ENCODE measurements at places on chromosomes 13 and 19.

DNA sequence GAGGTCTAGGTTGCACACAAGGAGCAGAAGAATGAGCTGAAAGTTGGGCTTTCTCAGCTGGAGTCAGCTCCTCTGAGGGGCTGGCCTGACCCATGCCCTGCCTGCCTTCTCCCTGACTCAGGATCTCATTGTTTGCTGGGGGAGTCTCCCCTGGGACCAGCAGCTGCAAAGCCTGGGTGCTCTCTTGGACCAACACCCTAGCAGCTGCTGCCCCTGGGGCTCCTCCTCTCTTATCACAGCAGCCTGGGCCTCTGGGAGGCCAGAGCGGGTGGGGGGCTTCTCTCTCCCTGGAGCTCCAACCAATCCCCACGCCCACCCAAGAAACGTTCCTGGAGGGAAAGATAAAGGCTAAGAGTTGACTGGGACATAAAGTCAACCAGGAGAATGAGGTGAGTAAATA is 1.6 kb upstream of the FCGBP start:
- DNase-seq = no peak

DNA sequence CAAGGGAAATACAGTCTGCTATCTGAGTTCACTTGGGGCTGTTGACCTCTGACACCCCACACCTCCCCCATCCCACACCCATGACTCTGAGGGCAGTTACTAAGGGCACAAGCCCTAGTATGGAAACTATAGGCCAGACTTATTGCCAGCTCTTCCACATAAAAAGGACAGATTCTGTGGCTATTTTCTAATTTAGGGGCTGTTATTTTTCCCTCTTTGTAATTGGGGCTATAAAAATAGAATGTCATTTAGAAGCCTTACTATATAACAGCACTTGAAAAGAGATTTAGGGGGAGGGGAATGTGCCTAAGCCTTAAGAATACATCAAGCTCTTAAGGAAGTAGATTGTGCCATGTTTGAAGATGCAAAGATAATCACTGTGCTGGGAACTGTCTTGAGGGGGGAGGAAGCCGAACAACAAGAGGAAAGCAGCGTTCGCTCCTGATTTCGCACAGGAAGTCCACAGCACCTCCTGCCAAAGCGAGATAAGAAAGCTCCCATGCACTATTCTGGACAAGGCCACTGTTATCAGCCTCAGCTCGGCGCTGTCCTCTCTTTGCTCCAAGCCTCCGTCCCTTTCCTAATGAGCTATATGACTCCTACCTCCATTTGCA is 86.6 kb downstream of the FLT1 start:
- no peak for DNase-seq

DNA sequence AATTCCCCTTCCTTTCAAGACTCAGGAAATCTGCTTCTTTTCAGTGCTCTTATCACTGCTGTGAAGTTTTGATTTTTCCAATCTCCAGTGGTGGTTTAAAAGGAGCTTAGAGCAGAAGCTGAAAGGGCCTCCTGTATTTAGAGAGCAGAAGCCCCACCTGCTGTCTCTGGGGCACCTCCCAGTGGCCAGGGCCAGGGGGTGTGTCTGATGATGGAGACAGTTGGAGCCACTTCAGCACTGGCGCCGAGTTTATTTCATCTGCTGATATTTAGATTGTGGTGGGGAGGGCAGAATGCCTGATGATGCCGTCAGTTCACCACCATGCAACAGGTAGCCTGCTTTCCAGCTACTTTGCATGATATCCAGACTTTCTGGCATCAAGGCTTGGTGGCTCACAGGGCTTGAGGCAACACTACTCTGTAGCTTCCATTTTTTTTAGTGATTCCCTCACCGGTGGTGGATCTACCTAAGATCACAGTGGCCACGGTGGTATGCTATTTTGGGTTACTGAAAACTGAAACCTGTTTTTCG is 371.9 kb downstream of the KCNRG start:
- DNase-seq = no peak

DNA sequence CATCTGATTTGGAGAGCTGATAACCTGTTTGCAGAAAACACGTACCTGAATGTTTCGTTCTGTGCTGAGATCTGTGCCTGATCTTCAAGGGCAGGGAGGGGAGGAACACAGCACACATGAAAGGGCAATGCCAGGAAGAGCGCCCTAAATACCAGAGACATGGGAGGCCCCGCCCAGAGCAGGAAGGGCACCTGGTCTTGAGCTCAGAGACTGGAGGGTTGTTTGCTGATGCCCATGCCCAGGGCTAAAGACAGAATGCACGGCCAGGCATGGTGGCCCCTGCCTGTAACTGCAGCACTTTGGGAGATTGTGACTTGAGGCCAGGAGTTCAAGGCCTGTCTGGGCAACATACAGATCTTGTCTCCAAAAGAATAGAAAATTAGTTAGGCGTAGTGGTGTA is 183.2 kb downstream of the TUBA3C start:
- DNase-seq = no peak

DNA sequence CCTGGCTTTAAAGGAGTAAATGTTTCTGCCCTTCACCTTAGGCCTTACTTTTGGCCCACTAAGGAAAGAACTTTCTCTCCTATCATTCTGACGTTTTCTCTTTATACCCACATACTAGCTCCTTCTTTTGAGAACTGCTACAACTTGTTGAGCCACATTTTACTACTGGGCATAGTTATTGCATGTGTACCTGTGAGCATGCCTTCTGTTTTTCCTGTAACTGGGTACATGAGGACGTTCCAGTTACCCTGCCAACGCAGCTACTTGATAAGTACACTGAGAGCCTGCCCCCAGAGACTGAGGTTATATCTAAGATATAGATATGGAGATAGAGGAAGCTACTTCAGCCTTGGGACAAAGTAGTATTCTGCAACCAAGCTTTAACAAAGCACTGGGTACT is 3.5 kb downstream of the CCDC169 start:
- no peak for DNase-seq

DNA sequence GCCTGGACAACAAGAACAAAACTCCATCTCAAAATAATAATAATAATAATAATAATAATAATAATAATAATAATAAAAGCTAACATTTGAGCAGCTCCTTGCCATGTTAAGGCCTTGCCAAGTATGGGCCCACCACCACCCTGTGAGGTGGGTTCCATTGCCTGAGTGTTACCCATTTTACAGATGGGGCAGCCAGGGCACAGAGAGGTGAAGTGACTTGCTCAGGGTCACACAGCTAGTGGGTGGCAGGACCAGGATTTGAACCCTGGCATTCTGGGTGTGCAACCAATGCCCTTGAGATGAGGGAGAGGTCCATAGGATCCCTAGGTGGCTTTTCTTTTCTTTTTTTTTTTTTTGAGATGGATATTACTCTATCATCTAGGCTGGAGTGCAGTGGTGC is 29.5 kb downstream of the ZSWIM4 start:
- DNase-seq = no peak

- DNase-seq = peak; percentile 69
These were observed 7.2 kb upstream of the ZNF606 start for GRCh38 chr19:58009666-58010301.

- DNase-seq = no peak
These were observed 632.4 kb downstream of the SLITRK5 start for GRCh38 chr13:88303605-88304004.

GRCh38 chr13:66977161-66977560 is 253.0 kb downstream of the PCDH9 start:
- no peak for DNase-seq

GRCh38 chr13:51252954-51253532 is 30.8 kb downstream of the FAM124A start:
- no peak for DNase-seq

DNA sequence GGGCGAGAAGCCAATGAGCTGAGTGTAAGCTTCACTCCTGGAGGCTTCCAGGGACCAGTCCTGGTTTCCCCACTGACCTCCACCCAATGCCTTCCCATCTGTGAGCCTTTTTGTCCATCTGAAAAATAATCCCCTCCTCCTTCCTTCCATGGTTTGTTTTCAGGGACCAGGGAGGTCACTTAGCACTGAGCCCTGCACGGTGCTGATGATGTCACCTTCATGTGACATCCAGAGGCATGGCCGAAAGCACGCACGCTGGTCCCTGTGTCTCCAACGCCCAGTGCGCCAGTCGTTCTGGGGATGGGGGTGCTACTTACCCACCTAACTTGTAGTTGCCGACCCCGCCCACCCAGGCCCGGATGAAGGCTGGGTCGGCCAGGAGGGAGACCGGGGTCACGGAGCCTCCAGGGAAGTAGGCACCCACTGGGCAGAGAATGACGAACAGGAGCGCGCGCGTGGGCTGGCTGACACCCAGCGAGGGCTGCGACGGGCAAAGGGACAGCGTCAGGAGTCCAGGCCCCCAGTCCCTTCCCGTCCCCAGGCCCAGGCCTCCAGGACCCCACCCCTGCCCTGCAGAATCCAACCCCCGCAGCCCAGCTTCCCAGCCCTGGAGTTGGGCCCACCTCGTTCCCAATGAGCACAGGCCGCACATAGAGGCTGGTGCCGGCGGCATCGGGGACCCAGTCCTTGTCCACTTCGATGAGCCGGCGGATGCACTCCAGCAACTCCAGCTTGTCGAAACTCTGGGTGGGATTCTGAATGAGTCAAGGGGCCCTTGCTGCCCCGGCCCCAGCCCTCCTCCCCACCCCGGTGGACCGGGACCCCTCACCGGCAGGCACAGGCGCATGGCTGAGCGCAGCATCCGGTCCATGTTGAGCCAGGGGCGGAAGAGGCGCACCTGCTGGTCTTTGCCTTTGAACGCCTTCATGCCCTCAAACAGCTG is 11.2 kb downstream of the BCAT2 start:
- DNase-seq = no peak

DNA sequence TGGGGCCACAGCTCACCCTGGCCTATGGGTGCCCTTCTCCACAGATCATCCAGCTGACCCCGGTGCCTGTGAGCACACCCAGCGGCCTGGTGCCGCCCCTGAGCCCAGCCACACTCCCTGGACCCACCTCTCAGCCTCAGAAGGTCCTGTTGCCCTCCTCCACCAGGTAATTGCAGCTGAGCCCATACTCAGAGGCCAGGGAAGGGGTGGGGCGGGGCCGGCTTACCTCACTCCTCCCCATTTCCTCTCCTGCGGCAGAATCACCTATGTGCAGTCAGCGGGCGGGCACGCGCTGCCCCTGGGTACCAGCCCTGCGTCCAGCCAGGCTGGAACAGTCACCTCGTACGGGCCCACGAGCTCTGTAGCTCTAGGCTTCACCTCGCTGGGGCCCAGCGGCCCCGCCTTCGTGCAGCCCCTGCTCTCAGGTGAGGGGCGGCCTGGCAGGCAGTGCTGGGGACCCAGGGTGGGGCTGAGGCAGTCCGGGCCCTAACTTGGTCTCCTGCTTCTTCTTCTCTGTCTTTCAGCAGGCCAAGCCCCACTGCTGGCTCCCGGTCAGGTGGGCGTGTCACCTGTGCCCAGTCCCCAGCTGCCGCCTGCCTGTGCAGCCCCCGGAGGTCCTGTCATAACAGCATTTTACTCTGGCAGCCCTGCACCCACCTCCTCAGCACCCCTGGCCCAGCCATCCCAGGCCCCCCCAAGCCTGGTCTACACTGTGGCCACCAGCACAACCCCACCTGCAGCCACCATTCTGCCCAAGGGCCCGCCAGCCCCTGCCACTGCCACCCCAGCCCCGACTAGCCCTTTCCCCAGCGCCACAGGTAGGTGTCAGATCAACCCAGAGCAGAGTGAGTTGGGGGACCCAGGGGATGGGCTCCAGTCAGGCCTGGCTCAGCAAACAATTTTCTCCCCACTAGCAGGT is 9.6 kb upstream of the PRR19 start:
- DNase-seq = no peak

DNA sequence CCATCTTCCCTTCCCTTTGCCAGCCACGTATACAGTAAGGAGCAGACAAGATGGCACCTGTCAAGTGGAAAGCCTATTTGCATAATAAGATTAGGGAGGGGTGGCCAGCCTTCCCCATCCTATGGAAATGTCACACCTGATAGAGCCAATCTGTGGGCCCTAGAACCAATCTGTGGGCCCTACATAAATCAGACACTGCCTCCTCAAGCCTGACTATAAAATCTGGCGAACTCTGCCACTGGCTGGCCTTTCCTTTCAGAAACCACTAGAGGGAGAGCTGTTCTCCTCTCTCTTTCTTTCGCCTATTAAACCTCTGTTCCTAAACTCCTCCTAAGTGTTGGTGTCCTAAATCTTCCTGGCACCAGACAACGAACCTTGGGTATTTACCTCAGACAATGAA is 231.5 kb upstream of the KLHL1 start:
- DNase-seq = no peak

DNA sequence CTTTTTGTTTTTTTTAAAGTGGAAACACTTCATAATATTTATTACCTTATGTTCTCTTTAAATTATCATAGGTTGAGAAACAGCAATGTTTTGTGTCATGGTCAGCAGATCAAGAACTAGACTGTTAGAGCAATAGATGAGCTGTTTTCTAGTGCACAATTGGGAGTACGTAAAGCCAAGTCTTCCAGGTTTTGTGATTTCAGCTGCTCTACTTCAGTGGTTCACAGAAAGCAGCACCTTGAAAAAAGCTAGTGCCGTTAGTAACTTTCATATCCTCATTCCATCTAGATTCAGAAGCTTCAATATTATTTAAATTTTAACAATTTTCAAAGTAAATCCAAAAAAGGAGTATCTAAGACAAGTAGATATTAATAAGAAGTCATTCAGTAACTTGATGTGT is 1.9 kb downstream of the GPR18 start:
- no peak for DNase-seq

DNA sequence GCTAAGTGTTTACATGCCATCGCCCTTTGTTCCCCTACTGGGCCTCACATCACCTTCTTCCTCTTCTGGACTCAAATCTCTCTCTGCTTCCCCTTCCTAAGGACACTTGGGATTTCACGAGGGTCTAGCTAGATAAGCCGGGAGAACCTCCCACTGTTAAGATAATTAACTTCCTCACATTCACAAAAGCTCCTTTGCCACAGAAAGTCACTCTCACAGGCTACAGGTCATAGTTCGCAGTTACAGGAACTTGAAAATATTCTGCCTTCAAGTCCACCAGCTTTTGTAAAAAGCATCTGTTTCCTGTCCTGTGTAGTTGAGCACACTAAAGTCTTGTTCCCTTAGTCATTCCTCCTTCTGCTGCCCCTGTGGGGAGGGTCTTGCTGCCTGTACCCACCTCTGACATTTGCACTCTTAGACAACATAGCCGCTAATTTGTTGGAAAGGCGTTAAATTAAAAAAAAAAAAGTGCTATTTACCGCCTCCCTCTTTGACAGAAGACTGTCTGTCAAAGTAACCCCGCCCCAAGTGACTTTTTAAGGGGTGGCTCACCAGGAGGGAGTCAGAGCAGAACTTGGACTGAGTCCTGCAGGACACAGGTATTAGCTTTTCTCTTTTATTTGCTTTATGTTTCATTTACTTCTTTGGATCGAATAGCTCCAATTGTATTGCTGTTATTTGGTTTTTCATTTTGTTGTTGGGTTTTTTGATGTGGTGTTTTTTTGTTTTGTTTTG is 26.8 kb upstream of the CEACAM21 start:
- peak; percentile 58 for DNase-seq
